ENCODE measurements at places on chromosomes 16 and 17.

- no peak for DNase-seq
These were observed 12.3 kb downstream of the RAI1 start for GRCh38 chr17:17693253-17694168.

- DNase-seq: no peak
These were observed 596.0 kb upstream of the GOT2 start for GRCh38 chr16:59330019-59330670.

DNA sequence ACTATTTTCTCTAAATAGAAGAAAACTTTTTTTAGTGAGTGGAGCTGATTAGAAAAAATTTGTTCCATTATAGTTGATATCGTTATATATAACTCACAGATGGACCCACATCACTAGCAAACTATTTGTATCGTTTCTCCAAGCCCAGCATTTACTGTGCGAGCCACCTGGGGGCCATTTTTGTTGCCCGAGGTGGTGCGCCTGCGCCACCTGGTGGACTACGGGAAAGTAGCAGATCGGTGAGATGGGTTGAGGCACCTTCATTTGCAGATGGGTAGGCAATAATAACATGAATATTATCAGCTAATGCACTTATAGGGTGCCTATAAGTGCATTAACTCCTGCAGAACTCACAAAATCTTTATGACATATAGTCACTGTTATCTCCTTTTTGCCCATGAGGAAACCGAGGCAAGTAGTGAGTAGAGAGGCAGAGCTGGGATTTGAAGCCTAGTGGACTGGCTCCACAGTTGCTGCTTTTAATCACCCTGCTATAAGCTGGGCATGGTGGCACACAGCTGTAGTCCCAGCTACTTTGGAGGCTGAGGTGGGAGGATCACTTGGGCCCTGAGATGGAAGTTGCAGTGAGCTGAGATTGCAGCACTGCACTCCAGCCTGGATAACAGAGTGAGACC lies 23.2 kb upstream of the NTN1 start:
- DNase-seq: peak; percentile 66

GRCh38 chr17:48241131-48241591 lies 133.6 kb downstream of the SNX11 start:
- DNase-seq: no peak

- no peak for DNase-seq
These were observed 10.3 kb upstream of the ITGAX start for GRCh38 chr16:31344712-31345111.

All from T-helper 17 cell (primary cell).